ENCODE measurements at places on chromosomes 7 and 10. TPM values are rescaled to one million over a fixed set of nuclear protein-coding genes. Genes with fewer than 3 reads are reported as not detected.

The ANXA8L1 gene
- total RNA-seq, result 165 TPM

The PDE1C gene
- total RNA-seq, result 35.8 TPM

The MSANTD7 gene
- 20.5 TPM for total RNA-seq

The MYL10 gene
- total RNA-seq, result not detected

The COG5 gene
- total RNA-seq, result 66.2 TPM

The SLC26A4 gene
- total RNA-seq, result not detected

The LSM8 gene
- 37.4 TPM for total RNA-seq

The SKAP2 gene
- 19.8 TPM for total RNA-seq

The LIPF gene
- total RNA-seq, result not detected

The CDC14C gene
- total RNA-seq, result 0.17 TPM

The HNRNPA2B1 gene
- total RNA-seq, result 62.0 TPM

The EBF3 gene
- under 0.01 TPM for total RNA-seq

The NOLC1 gene
- total RNA-seq, result 116 TPM

The CLCN1 gene
- under 0.01 TPM for total RNA-seq

The CEP55 gene
- total RNA-seq, result 1.2 TPM

The ECD gene
- total RNA-seq, result 29.7 TPM

The PPP1R3A gene
- not detected for total RNA-seq

The CAMK2B gene
- 0.33 TPM for total RNA-seq

The EN2 gene
- total RNA-seq, result 0.17 TPM

The MLXIPL gene
- total RNA-seq, result not detected

The MKX gene
- 13.8 TPM for total RNA-seq

The ZNF775 gene
- total RNA-seq, result 2.3 TPM

The GNAI1 gene
- total RNA-seq, result 47.1 TPM

The CACNB2 gene
- not detected for total RNA-seq

The INMT gene
- total RNA-seq, result not detected

The RAB19 gene
- total RNA-seq, result 0.89 TPM

The NRCAM gene
- total RNA-seq, result 48.6 TPM

The PTPRE gene
- 70.5 TPM for total RNA-seq

The HOXA9 gene
- 7.8 TPM for total RNA-seq

The SLC26A3 gene
- total RNA-seq, result not detected

The IFIT1B gene
- total RNA-seq, result not detected

The DPYSL4 gene
- total RNA-seq, result 3.0 TPM

The HOXA5 gene
- 11.0 TPM for total RNA-seq

The RBP3 gene
- total RNA-seq, result not detected
